ENCODE measurements at places on chromosomes 13 and 19. TPM values are rescaled to one million over a fixed set of nuclear protein-coding genes. Genes with fewer than 3 reads are reported as not detected.

DNA sequence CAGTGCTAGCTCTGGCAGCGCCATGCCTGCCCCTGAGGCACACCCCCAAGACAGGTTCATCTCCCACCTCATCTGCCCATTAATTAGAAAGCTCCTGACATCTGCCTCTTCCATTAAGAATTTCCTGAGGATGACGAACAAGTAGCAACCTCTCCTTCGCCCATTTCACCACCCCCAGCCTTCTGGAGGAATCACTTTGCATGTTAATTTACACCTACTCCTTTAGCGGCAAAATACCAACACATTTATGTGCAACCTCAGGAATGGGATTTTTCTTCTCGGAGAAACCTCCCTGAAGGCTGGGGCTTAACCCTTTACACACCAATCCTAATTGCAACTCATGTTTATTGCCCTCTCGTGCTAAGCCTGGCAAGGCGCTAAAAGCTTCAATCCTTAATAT, 13.8 kb downstream of the SLC7A1 start:
- DNase-seq = no peak

DNA sequence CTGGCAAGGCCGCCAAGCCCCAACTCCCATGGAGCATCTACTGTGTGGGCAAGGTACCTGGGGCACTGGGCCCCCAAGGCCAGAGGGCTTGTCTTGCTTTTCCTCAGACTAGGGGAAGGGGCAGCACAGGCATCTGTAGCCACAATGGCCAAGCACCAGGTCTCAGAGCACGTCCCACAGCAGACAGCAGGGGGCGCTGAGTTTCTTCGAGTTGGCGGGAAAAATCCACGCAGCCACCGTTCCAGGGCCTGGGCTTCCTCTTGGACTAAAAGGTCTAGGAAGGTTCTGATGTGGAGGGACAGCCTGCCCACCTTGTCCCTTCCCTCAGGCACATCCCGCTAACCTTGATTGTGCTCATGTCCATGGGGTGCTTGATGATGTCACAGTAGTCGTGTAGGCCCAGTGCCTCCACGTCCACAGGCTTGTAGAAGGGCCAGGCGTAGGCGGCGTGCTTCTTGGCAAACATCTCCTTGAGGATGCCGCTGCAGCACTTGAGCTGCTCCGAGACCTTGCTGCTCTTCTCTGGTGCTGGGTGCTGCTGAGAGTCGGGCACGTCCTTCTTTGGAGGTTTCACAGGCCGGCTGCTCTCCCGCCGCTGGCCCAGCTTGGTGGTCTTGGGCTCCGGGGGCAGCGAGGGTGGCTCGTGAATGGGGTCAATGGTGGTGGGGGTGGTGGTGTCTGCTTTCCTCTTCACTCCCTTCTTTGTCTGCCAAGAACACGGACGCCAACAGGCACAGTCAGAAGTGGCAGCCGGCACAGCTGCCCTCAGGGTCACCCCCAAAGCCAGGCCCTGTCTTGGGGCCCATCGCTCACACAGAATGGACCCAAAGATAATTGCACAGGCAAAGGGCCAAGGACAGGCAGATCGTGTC, 32.0 kb upstream of the EPHX3 start:
- peak; percentile 47 for DNase-seq

- DNase-seq = no peak
Measured at GRCh38 chr19:17123041-17123440, 47.5 kb downstream of the MYO9B start.

DNA sequence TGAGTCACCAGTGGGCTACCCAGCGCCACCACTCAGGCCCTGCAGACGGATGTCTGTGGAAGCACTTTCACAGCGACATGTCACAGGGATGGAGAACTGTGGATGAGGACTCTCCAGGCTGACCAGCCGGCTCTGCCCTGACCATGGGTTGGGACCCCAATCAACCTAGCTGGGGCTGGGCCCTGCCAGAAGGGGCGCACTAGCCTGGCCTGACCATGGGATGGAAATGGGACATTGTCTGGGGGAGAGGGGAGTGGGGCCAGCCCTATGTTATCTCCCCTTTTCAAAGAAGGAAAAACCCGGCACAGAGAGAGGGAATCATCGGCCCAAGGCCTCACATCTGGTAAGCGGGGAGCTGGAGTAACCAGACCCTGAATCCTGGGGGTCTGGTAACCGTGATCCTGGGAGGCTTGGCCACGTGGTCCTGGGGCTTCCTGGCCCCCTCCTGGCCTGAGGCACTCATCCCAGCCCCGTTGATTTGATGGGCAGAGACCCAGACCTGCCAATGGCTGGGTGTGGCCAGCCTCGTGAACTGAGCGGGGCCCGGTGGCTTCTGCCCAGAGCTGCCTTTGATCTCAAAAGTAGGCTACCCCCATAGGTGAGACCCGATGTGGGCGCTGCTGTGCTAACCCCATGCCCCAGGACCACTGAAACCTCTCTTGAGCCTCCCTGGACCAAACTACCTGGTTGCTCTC, 11.2 kb upstream of the SLC7A10 start:
- no peak for DNase-seq

GRCh38 chr19:719636-720344, 11.1 kb downstream of the PALM start:
- no peak for DNase-seq

DNA sequence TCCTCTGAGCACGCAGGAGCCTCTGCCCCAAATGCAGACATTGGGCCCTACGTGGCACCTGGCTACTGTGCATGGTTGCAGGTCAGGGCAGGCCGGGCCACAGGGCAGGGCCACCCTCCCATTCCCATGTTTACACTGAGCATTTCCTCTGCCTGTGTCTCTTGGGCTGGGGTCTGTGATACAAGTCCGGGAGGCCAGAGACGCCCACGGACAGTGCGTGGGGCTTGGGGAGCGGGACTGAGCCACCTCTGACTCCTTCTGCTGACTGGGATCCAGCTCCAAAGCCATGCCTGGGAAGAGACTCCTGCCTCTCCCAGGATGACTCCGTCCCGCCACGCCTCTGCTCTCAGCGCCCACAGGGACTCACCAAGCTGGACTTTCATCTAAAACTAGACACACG, 18.8 kb downstream of the GAS6 start:
- DNase-seq = no peak

Gene THSD8
- total RNA-seq = not detected

Gene CD22
- 0.20 TPM for total RNA-seq

All from RPMI7951 (cell line).